ENCODE measurements at places on chromosomes 1 and 21. TPM values are rescaled to one million over a fixed set of nuclear protein-coding genes. Genes with fewer than 3 reads are reported as not detected.

DNA sequence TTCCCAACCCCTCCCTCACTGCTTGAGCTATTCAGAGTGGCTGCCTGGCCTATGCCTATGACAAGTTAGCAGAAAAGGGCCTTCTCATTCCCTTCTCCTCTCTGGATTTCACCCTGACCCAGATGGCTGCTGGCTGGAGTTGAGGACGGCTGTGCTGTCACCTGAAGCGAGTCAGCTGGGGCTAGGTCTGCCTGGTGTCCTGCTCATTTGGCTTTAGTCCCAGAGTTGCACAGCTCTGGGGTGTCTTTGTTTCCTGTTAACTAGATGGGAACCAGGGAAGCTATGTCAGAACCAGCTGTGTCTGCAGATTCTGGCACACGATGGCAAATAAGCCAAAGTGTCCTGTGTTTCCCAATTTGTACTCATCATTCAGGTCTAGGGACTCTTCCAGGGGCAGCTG, 52.9 kb downstream of the CNIH3 start:
- no peaks in the 10 kb centered on the region for H3K36me3 ChIP-seq
- no peaks in the 10 kb centered on the region for H3K27me3 ChIP-seq
- no peak overlapping the region for H3K27ac ChIP-seq
- DNase-seq: peak; percentile 6
- H3K4me3 ChIP-seq: no peak overlapping the region

DNA sequence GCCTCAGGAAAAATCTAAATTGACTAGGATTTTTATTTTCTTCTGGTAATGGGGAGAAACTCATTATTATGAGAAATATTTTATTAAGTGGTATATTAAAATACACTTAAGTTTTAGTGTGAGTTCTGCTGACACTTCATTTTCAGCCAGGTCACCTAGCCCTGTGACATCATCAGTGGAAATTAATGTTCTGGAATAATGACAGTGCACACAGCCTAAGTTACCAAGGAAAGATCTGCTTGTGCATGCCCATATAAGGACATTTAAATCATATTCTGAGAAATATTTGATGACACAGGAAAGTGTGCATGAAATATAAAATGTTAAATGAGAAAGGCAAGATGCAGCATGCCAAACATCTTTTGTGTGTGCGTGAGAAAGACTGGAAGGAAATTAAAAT, 102.0 kb downstream of the KIF14 start:
- no peaks in the 10 kb centered on the region for H3K27me3 ChIP-seq
- H3K27ac ChIP-seq: no peak overlapping the region
- no peak overlapping the region for H3K4me3 ChIP-seq
- H3K36me3 ChIP-seq: no peaks in the 10 kb centered on the region

GRCh38 chr1:153532769-153533599, 2.8 kb downstream of the S100A6 start:
- peak; percentile 93 for DNase-seq
- peak overlapping the region; percentile 97 for H3K27ac ChIP-seq
- H3K27me3 ChIP-seq: no peaks in the 10 kb centered on the region
- peaks cover 21% of the 10 kb centered on the region for H3K4me1 ChIP-seq
- peak overlapping the region; percentile 93 for H3K4me3 ChIP-seq

DNA sequence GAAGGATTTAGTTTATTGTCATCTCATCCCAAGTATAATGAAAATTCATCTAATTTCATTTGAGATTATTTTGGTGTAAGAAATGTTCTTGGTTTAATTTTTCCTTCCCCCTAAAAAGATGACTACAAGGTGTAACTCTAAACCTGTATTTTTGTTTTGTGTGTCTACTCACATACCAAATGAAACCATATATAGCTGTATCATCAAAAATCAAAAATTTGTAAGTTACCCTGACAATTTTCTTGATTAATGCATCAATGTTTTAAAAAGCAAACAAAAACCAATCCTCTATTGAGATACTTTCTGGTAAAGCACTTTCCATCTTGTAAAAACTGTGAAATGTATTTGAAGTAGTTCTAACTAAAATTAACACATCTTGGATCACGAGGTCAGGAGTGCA, 30.8 kb downstream of the FH start:
- peaks cover 13% of the 10 kb centered on the region for H3K4me1 ChIP-seq
- no peak overlapping the region for H3K4me3 ChIP-seq
- no peaks in the 10 kb centered on the region for H3K27me3 ChIP-seq
- no peak overlapping the region for H3K27ac ChIP-seq
- DNase-seq: no peak
- no peaks in the 10 kb centered on the region for H3K36me3 ChIP-seq

GRCh38 chr1:26197301-26197700, 6.9 kb downstream of the CATSPER4 start:
- H3K4me3 ChIP-seq: no peak overlapping the region
- H3K4me1 ChIP-seq: peaks cover 6% of the 10 kb centered on the region
- DNase-seq: no peak
- H3K36me3 ChIP-seq: no peaks in the 10 kb centered on the region
- H3K27me3 ChIP-seq: peaks cover 12% of the 10 kb centered on the region
- H3K27ac ChIP-seq: no peak overlapping the region

DNA sequence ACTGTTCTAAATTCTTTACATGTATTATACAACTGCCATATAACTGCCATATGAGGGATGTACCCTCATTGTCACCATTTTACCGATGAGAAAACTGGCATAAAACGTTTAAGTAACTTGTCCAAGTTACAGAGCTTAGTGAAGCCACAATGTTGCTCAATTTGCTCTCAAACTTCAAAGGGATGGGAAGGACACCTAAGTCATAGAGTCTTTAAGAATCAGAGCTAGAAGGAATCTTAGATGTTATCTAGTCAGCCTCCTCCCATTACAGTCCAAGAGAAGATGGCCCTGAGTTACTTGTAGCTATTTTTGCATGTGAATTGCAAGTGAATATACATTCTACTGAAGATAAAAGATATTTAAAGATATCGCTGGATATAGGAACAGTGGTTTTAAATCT, 31.7 kb downstream of the SELL start:
- H3K4me3 ChIP-seq: no peak overlapping the region
- H3K36me3 ChIP-seq: no peaks in the 10 kb centered on the region
- DNase-seq: no peak
- no peaks in the 10 kb centered on the region for H3K27me3 ChIP-seq
- H3K4me1 ChIP-seq: 0 out of 2 replicates have a peak, but pooled peaks cover 6% of the 10 kb centered on the region

DNA sequence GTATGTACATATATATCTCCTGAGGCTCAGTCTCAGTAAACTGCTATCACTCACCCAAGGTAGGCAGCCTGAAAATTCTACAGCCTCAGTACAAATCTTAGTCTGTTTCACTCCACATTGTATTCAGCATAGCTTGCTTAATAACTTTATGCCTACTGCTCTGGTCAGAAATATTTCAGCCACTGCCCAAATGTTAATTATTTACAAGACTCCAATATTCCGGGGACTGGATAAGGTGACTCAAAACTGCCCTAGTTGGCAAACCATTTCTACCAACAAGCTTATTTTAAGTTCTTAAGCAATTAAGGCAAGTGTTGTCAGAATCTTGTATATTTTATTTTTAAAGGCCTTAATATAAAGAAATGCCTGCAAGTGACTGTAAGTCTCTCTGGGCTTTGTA, 114.8 kb downstream of the LRRIQ3 start:
- H3K4me3 ChIP-seq: no peak overlapping the region
- H3K4me1 ChIP-seq: no peaks in the 10 kb centered on the region
- no peak overlapping the region for H3K27ac ChIP-seq
- no peak for DNase-seq
- no peaks in the 10 kb centered on the region for H3K36me3 ChIP-seq
- H3K27me3 ChIP-seq: no peaks in the 10 kb centered on the region

- peak; percentile 18 for DNase-seq
- H3K4me3 ChIP-seq: no peak overlapping the region
- H3K27ac ChIP-seq: no peak overlapping the region
- no peaks in the 10 kb centered on the region for H3K36me3 ChIP-seq
Observed at GRCh38 chr1:65495137-65495536, 74.7 kb downstream of the LEPR start.

DNA sequence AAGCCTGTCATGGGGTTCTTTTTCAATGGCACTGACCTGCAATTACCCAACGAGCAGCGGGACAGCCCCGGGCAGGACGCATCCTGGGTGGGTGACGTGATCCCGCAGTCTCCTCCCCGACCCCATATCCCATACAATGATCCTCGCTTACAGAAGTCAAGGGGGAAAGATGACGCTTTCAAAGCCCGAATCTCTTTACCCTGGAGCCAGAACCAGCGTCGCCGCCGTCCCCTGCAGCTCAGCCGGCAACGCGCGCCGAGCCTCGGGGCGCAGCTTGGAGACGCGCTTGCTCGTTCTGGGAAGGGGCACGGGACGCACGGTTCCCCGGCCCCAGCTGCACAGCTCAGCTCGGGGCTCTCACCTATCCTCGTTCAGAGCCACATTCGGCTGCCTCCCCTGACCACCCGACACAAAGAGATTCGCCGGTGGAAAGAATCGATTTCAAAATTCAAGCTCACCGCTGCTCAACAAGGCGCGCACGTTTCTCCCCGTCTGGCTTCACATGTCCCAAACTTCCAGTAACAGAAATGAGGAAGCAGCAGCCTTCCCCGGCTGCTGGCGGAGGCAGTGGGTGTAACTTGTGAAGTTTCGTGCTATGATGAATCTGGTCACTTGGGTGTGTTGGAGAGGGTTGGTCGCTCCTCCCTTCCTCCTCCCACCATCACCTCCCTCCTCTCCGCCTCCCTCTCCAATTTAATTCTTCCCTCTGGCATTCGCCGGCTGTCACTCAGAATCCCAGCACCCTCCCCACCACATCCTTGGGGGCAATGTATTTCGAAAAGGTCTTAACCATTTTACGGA, at the start of gene TIAM1:
TIAM1 (minus strand) TSS at position 582 of the 801 bp plus-strand sequence. CDS start 77,289 bp downstream, outside the sequence.
- peak; percentile 89 for DNase-seq
- peak within 1 kb of the TSS; percentile 62 for H3K27ac ChIP-seq
- no peaks in the 10 kb centered on the region for H3K27me3 ChIP-seq
- peak within 1 kb of the TSS; percentile 86 for H3K4me3 ChIP-seq
- H3K4me1 ChIP-seq: peaks cover 6% of the 10 kb centered on the region

GRCh38 chr1:181119093-181119989, 30.8 kb downstream of the IER5 start:
- DNase-seq: peak; percentile 52
- no peak overlapping the region for H3K4me3 ChIP-seq
- no peak overlapping the region for H3K27ac ChIP-seq
- no peaks in the 10 kb centered on the region for H3K27me3 ChIP-seq
- peaks cover 16% of the 10 kb centered on the region for H3K4me1 ChIP-seq
- no peaks in the 10 kb centered on the region for H3K36me3 ChIP-seq

DNA sequence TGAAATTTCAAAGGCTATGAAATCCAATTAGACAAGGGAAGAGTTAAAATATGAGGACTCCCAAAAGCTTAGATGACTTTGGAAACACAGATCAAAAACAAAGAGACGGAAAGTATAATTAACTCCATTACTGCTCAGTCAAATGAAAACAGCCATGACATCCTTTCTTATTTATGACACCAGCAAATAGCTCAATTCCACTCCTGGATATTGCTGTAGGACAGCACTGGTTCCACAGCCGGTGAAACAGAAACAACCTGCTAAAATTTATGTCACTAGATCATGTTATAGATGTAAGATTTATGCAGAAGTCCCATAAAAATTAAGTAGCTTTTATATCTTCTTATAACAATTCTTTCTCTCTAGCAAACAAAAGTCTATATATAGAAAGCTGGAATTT, 65.6 kb upstream of the RRP15 start:
- no peaks in the 10 kb centered on the region for H3K4me1 ChIP-seq
- no peak overlapping the region for H3K4me3 ChIP-seq
- no peak overlapping the region for H3K27ac ChIP-seq
- H3K27me3 ChIP-seq: peaks cover 8% of the 10 kb centered on the region

DNA sequence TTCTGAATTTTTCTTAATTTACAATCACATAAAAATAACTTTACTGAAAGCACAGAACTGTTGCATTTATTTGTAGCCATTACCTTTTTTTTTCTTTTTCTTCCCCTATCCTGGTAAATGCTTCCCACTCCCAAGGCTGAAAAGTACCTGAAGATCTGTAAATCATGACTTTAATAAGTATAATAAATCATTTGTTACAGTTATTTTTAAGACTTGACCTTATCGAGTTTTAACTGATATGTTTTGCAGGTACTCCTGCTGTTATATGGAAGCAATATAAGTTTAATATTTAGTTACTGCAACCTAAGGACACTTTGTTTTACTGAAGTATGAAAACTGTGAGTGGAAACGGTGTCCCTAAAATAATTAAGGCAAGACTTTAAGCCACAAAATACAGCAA, 142.6 kb downstream of the TTLL7 start:
- H3K27me3 ChIP-seq: no peaks in the 10 kb centered on the region
- H3K4me1 ChIP-seq: no peaks in the 10 kb centered on the region
- no peaks in the 10 kb centered on the region for H3K36me3 ChIP-seq
- H3K27ac ChIP-seq: no peak overlapping the region
- DNase-seq: no peak
- H3K4me3 ChIP-seq: no peak overlapping the region

DNA sequence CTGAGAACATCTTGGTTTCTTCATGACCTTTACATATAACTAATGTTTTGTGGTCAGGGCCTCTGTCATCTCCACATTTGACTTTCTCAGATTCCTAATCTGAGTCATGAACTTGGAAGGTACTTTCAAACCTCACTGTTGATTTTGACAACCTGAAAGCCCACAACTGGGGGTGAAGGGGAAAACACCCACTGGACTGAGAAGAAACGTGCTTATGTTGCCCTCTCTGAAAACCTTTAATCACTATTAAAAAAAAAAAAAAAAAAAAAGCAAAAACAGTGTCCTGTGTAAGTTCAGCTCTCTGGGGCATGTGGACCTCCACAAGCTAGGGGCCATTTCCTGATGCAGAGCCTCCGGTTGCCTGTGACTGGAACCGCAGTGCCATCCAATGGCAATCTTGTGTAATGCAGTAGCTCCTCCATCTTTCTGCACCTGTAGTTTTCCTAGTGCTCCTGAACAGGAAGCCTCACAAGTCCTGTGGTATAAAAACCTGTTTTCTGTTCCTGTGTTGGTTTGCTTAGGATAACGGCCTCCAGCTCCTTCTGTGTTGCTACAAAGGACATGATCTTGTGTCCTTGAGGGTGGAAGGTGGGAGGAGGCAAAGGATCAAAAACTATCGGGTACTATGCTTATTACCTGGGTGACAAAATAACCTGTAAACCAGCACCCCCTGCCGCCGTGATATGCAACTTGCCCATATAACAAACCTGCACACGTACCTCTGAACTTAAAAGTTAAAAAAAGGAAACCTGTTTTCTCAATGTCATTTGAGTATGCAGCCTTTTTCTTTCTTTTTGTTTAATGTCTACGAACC, 124.5 kb downstream of the ZNF648 start:
- DNase-seq: peak; percentile 38
- H3K36me3 ChIP-seq: no peaks in the 10 kb centered on the region
- no peaks in the 10 kb centered on the region for H3K27me3 ChIP-seq
- H3K4me3 ChIP-seq: no peak overlapping the region

The SPATA17 gene
- total RNA-seq: 0.43 TPM

The TP73 gene
- not detected for total RNA-seq

The CFAP74 gene
- not detected for total RNA-seq

The TSPEAR gene
- total RNA-seq: not detected

The SLC45A3 gene
- total RNA-seq: 1.2 TPM
